ENCODE measurements at places on chromosomes 2 and 18.

GRCh38 chr2:172297950-172298349 is 129.4 kb upstream of the ITGA6 start:
- DNase-seq = no peak

- DNase-seq = no peak
Measured at GRCh38 chr2:9467687-9468086, 6.7 kb upstream of the IAH1 start.

DNA sequence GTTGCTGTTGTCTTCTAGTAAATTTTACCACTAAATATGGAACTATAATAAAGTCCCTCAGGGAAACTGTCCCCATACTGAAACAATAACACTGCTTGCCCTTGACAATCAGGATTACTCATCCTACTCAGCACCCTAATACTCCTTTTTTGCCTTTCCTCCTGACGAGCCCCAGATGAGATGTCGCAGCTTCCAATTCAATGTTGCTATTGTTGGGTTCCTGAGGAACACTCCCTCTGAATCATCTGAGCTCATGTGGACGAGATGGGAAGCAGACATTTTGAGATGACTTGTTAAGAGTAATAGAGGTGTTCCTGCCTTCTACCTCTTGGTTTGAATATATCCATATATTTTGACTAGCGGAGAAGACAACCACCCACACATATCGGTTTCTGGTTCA is 187.8 kb upstream of the FAM98A start:
- no peak for DNase-seq

DNA sequence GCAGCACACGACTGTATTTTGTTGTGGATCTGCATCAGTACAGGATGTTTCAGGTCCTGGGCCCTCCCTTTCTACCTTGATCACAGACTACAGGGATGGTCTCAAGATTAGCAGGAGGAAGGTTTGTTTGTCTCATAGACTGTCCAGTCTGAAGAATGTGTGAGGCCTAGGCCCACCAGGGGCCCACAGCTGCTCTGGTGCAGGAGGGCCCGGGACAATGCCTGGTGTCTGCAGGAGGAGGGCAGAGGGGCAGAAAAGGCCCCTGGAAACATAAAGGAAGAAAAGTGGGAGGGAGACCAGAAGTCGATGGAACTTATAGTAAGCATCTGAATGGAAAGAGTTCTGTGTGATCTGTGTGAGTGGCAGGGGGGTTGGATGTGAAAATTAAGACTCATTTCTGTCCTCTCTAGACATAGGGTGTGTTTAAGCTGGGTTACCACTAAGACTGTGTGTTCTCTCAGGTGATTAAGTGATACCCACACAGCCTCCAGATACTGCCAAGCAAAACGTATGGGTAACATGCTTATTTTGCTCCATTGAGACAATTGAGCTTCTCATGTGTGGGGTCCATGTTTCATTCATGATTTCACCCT is 33.4 kb upstream of the LPIN2 start:
- DNase-seq = no peak

DNA sequence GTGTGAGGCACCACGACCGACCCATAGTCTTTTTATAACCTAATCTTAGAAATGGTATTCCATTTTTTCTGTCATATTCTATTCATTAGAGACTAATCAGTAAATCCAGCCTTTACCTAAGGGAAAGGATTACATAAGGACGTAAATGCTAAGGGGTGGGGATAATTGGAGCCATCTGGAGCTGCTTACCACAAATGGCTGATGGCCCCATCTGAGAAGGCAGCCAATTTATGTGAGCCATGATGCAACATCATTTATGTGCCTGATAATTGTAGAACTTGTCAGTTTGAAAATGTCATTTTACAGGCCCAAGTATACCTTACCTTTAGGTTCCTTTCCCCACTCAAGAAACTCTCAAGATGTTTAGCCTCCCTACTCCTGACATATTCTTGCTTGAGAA is 44.0 kb downstream of the ARHGEF33 start:
- no peak for DNase-seq
